Karpas-422 (cell line): ENCODE measurements at places on chromosomes 5 and 9. TPM values are rescaled to one million over a fixed set of nuclear protein-coding genes. Genes with fewer than 3 reads are reported as not detected.

GRCh38 chr5:129857116-129857515, 47.1 kb upstream of the CHSY3 start:
- DNase-seq, result no peak

Gene GGTA1
- total RNA-seq, result not detected in 2 replicates

GRCh38 chr9:121721058-121721350, 69.6 kb downstream of the DAB2IP start:
- no peak for DNase-seq

Gene GLDC
- not detected in 2 replicates for total RNA-seq

DNA sequence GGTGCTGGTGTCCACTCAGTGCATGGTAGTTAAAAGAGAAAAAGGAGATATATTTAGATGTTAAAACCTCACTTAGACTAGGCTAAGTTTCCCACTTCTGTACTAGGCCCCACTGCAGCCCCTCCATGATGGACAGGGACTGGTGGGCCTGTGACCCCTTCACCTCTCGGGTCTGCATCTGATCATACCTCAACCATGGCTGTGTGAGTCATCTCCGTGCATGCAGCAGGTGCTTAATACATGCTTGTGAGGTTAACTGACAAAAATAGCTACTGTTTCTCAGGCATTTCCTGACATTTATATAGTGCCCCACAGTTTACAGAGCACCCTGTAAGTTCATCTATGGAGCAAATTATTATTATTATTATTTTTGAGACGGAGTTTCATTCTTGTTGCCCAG, 8.4 kb upstream of the URM1 start:
- no peak for DNase-seq

GRCh38 chr5:31225118-31225517, 31.6 kb downstream of the CDH6 start:
- no peak for DNase-seq

GRCh38 chr9:70468291-70468690, 53.8 kb upstream of the KLF9 start:
- no peak for DNase-seq

Gene RXRA
- total RNA-seq, result not detected in 2 replicates

Gene PROB1
- 0.78 and 2.3 TPM in 2 replicates for total RNA-seq

- no peak for DNase-seq
Observed at GRCh38 chr5:36363101-36363500, 61.4 kb upstream of the RANBP3L start.
